Daoy (cell line): ENCODE measurements at places on chromosomes 3 and 15. TPM values are rescaled to one million over a fixed set of nuclear protein-coding genes. Genes with fewer than 3 reads are reported as not detected.

- DNase-seq: peak; percentile 80
These were observed 342.8 kb downstream of the ERC2 start for GRCh38 chr3:56125358-56126005.

- DNase-seq: no peak
These were observed 1.6 kb upstream of the DNAH1 start for GRCh38 chr3:52314489-52314888.

DNA sequence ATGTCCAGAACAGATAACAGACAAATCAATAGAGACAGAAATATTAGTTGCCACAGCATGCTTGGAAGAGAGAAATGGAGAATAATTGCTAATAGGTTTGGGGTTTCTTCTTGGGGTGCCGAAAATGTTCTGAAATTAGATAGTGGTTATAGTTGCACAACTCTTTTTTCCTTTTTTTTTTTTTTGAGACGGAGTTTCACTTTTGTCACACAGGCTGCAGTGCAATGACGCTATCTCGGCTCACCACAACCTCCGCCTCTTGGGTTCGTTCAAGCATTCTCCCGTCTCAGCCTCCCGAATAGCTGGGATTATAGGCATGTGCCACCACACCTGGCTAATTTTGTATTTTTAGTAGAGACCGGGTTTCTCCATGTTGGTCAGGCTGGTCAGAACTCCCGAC, 163.3 kb downstream of the PLCH1 start:
- DNase-seq: no peak

Gene WDR93
- total RNA-seq: 0.06 TPM in 1 of 2 replicates, not detected in the other

- no peak for DNase-seq
These were observed 1.5 kb downstream of the NLGN1 start for GRCh38 chr3:173399044-173399443.

- DNase-seq: no peak
These were observed 72.3 kb downstream of the PIAS1 start for GRCh38 chr15:68126396-68126795.

Gene GABRR3
- total RNA-seq: not detected in 2 replicates

Gene TMEM266
- not detected in 2 replicates for total RNA-seq

DNA sequence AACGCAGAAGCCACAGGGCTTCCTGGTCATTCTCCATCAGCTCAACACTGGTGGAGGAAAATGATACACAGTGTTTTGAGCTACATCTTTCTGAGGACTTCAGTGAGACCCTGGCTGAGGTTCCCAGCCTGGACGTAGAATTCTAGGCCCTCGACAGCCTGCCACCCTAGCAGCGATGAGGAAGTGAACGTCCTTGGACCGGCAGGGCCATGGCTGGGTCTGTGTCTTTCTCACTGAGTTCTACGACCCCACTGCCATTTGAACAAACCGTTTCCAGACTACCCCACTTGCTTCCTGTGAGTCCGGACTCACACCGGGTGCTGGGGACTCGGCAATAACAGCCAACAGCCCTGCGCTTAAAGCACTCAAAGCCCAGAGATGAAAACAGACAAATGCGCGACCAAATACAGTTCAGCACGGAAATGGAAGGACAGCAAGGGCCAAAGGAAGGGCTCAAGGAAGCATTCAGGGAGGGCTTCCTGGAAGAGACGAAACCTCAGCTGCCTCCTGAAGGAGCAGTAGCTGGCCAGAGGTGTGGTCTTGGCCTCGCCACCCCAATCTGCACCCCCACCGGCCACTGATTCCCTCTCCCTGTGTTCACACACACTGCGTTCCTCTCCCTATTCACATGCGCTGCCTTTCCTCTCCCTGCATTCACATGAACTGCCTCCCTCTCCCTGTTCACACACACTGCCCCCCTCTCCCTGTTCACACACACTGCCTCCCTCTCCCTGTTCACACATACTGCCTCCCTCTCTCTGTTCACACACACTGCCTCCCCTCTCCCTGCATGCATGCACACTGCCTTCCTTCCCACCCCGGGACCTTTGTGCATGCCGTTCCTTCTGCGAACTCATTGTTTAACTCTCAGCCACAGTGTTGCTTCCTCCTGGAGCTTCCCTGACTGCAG, 136.3 kb upstream of the PRR20G start:
- no peak for DNase-seq

DNA sequence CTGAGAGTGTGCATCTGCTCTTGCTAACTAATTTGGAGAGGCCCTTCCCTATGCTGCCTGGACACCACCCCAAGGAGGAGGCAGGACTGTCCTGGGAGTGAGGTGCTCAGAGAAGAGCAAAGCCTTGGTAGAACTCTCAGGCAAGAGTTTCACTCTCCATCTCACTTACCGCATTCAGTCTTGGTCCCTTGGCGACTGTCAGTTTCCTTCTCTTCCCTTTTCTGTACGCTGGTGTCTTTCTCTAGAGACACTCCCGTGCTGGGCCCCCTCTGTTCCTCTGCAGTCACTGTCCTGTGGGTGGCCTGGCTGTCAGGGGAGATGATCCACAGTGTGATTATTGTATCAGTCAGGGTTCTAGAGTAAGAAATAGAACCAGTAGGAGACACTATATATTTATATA, 44.0 kb downstream of the IDH2 start:
- no peak for DNase-seq

GRCh38 chr3:38960953-38961622, 90.7 kb downstream of the SCN11A start:
- DNase-seq: peak; percentile 29

- no peak for DNase-seq
These were observed 7.7 kb upstream of the FLNB start for GRCh38 chr3:58000306-58001085.

DNA sequence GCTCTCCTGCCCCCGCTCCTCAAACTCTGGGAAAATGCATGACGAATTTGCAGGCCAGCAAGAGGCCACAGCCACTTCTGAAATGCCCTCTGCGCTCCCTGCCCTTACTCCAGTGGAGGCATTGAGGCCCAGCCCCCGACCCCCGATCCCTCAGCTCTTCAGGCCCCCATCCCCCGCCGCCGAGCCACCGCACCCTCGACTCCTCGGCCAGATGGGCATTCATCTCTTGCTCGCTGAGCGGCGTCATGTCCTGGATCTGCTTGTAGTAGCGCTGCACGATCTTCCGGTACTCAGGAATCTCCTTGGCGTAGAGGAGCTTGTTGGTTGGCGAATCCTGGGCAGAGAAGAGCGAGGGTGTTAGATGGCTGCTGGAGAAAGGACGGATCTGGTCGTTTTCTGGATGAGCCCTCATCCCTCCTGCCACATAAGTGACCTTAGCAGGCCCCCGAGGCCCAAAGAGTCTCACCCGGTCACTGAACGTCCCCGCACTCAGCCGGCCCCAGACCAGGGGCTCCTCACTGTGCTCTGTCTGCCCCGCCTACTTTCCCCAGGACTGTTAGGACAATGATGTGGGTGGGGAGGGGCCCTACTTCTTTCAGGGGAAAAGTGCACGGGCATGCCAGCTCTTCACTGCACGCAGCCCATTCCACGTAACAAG, 14.0 kb downstream of the H1-8 start:
- no peak for DNase-seq

DNA sequence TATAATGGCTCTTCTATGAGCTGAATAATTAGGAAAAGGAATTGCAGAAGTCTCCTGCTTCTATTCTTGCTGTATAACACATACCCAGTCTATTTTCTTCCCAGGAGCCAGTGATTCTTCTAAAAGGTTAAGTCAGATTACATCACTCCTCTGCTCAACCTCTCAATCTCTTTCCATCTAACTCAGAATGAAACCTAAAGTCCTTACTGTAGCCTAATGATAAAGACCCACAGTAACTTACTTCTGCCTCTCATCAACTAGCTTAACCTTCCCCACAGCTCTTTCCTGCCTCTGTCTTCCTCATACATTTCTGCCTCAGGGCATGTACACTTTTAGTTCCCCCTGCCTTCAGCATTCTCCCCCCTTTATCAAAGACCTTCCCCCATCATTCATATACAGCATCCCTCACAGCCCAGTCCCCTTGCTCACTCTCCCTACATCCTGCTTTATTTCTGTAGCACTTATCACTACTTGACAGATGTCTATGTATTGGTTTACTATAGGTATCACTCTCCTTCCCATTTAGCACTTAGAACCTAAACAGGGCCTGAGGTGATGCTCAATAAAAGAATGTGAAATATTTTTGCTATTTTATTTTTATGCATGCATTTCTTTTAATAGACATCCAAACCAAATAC, 28.5 kb upstream of the CMTM6 start:
- DNase-seq: no peak

Gene LRRC31
- not detected in 2 replicates for total RNA-seq

- no peak for DNase-seq
These were observed 880.1 kb downstream of the PDCD6IP start for GRCh38 chr3:34678575-34678974.
